ENCODE measurements at places on chromosomes 13 and 19.

DNA sequence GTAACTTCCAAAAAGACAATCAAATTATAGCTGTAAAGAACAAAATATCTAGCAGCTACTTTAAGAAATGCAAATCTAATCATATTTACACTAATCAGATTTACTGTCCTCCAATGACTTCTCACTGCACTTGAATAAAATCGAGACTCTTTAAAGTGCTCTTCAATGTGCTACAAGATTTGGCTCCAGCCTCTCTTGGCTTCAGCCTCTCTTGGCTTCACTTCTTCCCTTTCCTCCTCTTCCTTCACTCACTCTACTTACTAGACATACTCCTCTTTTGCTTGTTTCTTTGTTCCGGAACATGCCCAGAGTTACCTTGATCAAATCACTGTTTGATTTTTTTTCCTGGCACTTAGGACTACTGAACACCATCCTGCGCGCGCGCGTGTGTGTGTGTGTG, 495.4 kb downstream of the LMO7 start:
- no peak for DNase-seq

GRCh38 chr13:19239114-19239860, 57.7 kb upstream of the TUBA3C start:
- DNase-seq = no peak

DNA sequence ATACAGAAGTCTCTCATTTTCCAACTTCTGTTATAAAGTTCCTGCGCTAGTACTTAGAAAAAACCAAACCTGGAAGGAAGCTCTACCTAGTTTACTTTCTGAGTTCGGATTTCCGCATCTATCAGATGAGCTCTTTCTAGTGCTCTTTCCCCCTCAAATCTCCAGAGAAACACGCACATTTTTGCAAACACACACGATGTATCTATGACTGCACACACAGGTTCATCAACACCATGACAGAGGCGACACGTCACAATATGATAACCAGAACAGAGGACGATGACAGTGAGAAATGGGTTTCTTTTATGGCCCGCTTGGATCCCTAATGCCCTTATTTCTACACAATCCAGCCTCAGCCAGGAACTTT, 629 bp upstream of the LRRC63 start:
- DNase-seq = no peak

- no peak for DNase-seq
Measured at GRCh38 chr19:19447536-19448237, 42.2 kb downstream of the GATAD2A start.

DNA sequence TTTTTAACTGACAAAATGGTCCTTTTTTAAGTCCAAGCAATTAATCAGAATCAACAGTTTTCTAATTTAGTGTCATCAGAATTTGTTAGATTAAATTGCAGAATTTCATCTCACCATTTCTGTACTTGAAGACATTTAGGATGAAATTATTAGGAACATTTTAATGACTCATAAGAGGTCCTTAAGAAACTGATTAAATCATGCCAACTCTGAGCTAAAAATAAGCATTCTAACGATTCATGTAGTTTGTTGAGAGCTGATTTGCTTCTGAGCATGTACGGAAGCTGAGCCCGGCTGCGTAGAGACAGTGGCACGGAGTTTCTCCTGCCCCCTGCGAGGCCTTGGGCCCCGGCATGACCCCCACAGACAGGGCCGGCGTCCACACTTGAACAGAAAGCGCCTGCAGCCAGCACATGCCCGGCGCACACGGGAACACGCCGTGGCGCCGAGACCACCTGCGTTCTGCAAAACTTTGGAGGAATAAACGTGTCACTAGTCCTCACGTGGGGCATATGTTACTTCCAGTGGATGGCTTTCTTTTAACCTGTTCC, 89.7 kb upstream of the MCF2L start:
- DNase-seq = no peak

DNA sequence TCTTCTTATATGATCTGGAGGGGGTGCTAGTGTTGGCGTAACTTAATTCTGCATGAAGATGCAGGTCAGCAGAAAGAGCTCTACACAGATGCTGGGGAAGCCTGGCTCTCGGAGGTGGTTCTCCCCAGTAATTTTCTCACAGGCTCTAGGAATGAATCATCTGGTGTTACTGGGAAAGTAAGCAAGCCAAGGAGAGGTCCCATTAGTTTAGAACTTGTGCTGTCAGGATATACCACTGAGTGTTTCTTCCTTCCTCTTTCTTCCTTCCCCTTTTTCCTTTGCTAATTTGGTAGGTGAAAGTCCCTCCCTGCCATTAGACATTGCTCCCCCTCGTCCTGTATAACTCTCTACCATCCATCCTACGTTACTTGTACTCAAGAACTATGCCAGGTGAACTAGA, 68.3 kb downstream of the ATP8A2 start:
- DNase-seq = no peak

DNA sequence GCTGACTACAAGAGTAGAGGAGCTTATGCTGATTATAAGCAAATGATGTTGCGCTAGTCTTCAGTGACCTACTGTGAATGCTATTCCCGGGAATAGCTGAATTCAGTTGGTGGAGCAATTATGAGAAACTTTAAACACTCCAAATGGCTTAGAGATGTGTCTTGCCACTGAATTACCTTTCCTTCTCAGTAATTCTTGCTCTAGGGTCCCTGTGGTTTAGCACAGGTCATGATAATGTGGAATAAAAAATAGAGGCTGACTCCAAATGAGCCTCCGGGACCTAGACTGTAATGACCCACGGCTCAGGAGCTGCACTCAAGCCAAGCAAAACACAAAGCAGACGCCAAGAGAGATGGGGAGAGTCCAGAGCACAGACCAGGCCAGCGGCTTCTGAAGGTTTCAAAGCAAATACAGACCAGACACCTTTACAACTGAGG, 124.7 kb downstream of the RGCC start:
- no peak for DNase-seq

GRCh38 chr19:5231857-5232678, 108.5 kb downstream of the PTPRS start:
- no peak for DNase-seq

DNA sequence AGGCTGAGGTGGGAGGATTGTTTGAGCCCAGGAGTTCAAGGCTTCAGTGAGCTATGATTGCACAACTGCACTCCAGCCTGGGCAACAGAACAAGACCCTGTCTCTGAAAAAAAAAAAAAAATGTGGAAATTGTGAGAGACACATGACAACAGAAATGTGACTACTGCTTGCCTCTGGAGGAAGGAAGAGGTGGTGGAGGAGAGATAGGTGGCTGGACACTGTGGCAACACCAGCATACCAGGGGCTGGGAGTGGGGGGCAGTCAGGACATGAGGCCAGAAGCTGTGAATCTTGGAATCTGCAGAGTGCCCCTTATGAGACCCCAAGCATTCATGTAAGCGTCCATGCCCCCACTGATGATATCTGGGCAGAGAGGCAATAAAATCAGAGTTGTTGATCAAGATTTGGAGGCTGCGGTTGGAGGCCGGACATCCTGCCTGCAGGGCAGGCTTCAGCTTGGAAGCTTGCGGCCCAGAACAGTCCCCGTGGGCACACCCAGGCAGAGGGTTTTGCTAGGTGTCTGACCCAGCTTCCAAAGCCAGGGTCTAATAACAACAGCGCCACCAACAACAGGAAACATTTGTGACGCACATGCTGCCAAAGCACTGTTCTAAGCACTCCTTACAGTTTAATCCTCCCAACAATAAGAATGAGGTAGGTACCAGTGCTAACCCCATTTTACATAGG, 16.9 kb downstream of the FAM187B start:
- DNase-seq = no peak

GRCh38 chr19:48926909-48927308, 6.6 kb upstream of the DHDH start:
- DNase-seq = no peak

GRCh38 chr13:102401265-102401664, 583 bp downstream of the FGF14 start:
- no peak for DNase-seq

DNA sequence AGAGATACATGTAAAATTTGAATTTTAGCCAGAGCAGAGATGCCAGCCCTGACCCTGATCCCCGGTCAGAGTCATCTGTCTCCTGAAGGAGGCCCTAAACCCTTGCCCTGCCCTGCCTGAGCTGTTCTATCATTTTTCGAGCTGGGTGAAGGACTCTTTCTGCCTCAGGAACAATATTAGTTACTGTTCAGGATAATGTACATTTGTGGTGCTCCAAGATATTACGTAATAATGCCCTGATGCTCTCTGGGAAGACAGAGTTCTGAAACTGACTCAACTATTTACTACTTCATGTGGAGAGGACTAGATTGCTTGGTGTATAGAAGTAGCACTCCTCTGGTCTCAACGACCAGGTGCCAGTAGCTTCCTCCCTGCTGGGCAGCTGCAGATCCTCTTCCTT, 37.9 kb upstream of the UBL3 start:
- no peak for DNase-seq

GRCh38 chr19:44623080-44623479, 9.7 kb downstream of the IGSF23 start:
- DNase-seq = no peak

- DNase-seq = no peak
Measured at GRCh38 chr13:114288157-114288591, 6.8 kb downstream of the UPF3A start.

Data from cortex of kidney (tissue), 1 donor.